OCI-LY7 (cell line): ENCODE measurements at places on chromosomes 11 and 22. TPM values are rescaled to one million over a fixed set of nuclear protein-coding genes. Genes with fewer than 3 reads are reported as not detected.

- DNase-seq = no peak
Measured at GRCh38 chr11:8608652-8609051, 14.6 kb upstream of the STK33 start.

- DNase-seq = peak; percentile 76
Measured at GRCh38 chr11:47766509-47767227, 473 bp downstream of the FNBP4 start.

DNA sequence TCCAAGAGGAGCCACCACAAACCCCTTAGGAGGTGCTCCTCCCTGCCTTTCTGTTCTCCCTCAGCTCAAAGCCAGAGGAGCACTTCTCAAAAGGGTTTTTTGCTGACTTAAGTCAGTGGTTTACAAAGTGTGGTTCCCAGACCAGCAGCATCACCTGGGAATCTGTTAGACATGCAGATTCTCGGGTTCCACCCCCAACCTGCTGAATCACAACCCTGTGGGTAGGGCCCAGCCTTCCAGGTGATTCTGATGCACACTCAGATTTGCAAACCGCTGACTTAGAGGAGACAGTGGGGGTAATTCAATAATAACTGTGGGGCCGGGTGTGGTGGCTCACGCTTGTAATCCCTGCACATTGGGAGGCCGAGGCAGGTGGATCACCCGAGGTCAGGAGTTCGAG, 22.8 kb downstream of the CREB3L1 start:
- no peak for DNase-seq

GRCh38 chr22:45227645-45228400, 12.9 kb downstream of the KIAA0930 start:
- DNase-seq = no peak

GRCh38 chr22:42444077-42444904, 12.1 kb upstream of the NFAM1 start:
- DNase-seq = peak; percentile 90

DNA sequence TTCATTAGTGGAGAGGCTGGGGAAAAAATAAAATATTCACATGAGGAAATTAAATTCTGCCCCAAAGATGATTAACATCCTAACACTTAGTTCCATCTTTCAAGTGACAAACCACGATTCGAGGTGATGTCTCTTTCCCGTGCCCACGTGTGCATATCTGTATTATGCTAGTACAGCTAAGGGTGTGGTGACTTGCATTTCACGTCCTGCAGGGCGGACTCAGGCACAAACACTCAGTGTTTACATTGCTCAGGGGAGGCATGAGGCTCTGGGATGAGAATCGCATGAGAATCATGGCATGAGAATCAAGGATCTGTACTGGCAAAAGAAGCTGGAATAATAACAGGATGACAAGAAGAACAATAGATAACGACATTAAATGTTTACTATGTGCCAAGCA, 179.4 kb downstream of the NTM start:
- DNase-seq = no peak

DNA sequence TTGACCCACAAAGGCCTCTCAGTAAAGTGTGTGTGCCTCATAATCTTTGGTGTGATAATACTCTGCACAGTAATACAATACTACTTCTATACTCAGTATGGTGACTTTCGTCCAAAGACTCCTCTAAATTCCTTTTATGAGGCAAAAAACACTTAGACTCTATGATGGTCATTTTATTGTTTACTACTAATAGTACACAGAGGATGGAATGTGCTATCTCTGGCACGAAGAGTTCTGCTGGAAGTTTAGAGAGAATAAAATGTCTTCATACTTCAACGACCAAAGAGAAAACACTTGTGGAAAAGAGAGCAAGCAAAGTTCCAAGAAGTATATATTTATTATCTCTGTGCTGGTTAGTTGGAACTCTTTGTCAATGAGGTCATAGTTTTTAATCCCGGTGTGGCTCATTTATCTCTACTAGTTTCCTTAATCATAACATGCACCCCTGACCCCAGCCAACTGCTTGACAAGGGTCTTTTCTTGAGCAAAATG, 7.5 kb upstream of the CSTF3 start:
- no peak for DNase-seq

The EIF4ENIF1 gene
- 40.3 and 46.0 TPM in 2 replicates for total RNA-seq

DNA sequence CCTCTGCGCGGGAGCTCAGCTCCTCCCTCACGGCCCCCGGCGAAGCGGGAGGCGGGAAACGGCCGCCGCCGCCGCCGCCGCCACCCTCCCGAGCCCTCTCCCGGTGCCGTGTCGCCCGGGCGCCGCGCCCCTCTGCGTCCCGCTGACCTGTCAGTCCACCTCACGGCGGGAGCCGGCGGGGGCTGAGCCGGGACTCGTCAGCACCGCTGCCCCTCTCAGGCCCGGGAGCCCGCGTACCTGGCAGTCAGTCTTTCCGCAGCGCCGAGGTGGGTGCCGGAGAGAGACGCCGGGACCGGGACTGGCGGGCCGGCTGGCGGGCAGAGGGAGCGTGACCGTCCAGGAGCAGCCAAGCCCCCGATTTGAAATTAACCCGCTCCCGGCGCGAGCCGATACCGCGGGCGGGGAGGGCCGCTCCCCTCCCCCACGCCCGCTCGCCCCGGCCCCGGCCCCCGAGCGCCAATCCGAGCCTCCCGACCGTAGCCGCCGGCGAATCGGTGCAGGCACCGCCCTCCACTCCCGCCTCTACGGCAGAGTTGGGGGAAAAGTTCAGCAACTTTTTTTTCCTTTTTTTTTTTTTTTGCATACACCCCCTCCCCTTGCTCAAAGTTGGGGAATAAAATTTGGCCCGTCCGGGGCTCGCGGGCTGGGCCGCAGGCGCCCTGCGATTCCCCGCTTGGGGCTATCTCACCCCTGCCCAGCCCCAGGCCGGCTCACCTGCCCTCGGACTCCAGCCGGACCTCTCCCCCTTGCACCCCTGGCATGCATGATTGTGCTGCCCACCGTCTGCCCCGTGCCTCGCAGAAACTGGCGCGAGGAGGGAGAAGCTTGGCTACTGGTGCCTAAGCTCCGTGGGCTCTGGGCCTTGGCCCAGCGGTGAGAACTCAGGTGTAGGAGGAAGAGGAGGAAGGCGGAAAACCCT, 774 bp upstream of the E2F8 start:
- peak; percentile 86 for DNase-seq

The OR8U1 gene
- total RNA-seq = not detected in 2 replicates

DNA sequence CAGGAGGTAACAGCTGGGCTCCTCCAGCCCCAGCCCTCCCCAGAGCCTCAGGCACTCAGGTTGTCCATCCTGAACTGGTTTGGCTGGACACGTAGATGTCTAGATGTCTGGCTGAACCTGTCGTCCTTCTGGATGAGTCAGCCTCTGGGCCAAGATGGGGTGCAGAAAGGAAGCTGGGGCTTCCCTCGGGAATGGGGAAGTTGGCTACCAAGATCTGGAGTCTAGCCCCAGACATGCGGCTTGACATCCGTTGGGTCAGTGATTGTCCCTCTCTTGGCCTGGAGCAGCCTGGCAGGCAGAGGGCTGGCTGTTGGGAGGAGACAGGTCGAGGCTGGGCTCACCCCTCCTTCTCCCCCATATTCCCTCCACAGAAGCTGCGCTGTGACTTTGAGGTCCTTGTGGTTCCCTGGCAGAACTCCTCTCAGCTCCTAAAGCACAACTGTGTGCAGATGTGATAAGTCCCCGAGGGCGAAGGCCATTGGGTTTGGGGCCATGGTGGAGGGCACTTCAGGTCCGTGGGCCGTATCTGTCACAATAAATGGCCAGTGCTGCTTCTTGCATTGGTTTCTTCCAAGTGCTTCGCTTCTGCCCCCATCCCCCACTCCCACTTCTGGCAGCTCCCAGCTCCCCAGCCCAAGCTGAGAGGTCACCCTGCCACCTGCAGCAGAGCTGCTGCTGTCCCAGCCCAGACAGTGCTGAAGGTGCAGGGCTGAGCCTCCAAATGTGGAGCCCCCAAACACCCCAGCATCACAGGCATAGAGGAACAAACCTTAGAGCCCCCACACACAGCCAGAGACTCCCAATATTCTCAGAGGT, 1.3 kb downstream of the CST6 start:
- no peak for DNase-seq

The ANGPTL5 gene
- not detected in 2 replicates for total RNA-seq

DNA sequence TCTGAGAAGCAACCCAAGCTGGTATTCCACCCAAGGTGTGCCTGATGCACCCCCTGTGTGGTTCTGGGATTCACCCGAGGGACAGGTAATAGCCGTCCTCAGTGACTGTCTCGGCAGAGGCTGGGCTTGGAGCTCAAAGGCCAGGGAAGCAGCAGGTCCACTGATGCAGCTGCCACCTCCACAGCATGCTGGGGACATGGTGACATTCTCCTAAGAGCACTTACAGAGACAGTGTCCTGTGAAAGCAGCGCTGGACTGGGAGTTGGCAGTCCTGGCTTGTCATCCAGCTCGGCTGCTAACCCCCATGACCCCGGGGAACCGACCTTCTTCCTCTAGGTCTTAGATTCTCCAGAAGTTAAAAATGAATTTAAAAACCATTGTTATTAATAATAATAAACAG, 72.8 kb downstream of the RPUSD4 start:
- no peak for DNase-seq

GRCh38 chr11:17066691-17067090, 10.8 kb downstream of the RPS13 start:
- no peak for DNase-seq

DNA sequence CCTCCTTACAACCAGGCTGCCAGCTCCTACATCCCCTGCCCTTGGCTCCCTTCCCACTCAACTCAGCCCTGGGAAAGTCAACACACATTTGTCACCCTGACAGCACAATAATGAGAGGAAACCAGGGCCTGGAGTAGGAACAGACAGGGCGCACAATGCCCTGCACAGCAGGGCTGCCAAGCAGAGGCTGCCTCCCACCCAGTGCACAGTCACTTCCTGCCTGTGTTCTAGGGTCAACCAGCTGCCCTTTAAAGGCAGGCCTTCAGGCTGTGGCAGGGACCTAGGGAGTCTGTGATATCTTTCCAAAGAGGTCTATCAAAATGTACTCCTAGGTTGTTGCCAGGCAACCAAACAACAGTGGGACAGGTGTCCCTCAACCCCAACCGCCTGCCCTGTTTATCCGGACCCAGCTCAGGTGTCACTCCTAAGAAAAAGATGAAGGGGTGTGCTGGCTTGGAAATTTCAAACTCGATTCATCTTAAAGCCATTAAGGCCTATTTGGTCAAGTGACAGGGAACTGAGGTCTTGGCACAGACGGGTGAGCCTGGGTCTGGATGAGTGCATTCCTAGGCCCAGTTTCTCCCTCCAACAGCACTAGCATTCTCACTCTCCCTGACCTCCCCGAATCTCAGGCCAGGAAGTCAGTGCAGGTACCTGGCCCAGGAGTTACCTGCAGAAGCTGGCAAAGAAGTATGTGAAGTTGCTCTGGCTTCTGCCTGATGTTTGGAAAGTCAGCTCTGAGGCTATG, 110.3 kb upstream of the PITPNB start:
- DNase-seq = no peak

GRCh38 chr22:43821606-43822425, 9.7 kb upstream of the EFCAB6 start:
- DNase-seq = no peak

GRCh38 chr11:31415435-31415834, 45.8 kb downstream of the DNAJC24 start:
- DNase-seq = no peak

The TRPC6 gene
- total RNA-seq = 0.15 TPM in 1 of 2 replicates, not detected in the other

The MS4A6E gene
- total RNA-seq = not detected in 2 replicates

DNA sequence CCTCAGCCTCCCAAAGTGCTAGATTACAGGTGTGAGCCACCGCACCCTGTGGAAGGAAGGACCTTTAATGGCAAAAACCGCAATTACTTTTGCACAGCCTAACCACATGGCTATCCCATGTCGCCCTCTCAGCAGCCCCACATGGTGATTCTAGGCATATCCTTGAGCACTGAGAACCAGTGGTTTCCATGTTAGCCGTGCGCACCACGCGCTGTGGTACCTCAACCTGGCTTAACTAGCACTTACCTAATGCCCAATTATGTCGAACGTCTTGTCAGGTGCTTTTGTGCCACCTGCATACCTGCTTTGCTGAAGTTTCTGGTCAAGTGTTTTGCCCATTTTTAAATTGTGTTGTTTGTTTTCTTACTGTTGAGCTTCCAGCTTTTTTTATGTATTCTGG, 697.9 kb downstream of the BRD1 start:
- DNase-seq = no peak

DNA sequence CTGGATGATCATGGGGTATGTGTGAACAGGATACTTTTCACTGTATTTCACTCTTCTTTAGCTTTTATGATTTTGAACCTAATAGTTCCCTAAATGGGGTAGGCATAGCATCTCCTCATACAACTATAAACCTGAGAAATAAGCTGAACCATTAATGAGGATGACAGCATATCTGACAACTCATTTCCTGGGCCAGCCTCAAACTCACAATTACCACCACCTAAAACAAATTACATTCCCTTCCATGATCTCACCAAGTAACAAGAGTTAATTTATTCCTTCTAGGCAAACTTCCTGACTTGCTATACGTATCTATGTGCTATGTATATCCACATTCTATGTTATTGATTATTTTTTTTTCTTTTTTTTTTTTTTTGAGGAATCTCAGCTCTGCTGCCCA, 23.0 kb downstream of the SIK3 start:
- DNase-seq = no peak

- DNase-seq = no peak
Measured at GRCh38 chr11:117221775-117222517, 9.9 kb downstream of the PCSK7 start.

DNA sequence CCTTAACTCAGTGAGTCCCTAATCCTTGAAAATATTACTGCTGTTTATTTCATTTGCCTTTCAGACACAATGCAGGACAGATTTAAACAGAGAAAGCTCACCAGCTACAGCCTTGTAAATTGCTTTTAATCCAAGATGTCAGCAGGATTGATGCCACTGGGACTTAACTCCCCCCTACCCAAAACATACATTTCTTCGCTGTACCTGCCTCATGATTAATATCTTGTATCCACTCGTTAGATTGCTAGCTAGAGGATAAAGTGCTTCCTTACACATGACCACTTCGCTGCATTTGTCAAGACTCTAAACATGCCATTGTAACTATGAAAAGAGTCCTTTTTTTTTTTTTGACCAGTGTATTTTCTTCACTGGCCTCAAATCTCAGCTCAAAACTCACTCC, 182.7 kb upstream of the MTMR2 start:
- no peak for DNase-seq

- DNase-seq = no peak
Measured at GRCh38 chr11:71325418-71326327, 73.3 kb upstream of the SHANK2 start.
